Stimulated activated CD4-positive, alpha-beta T cell treated with anti-CD3 and anti-CD28 coated beads, Interleukin-12 subunit alpha, Interleukin-12 subunit beta, amount 100 ng/mL, for 4 hours (primary cell): ENCODE measurements at places on chromosomes 6 and 20.

DNA sequence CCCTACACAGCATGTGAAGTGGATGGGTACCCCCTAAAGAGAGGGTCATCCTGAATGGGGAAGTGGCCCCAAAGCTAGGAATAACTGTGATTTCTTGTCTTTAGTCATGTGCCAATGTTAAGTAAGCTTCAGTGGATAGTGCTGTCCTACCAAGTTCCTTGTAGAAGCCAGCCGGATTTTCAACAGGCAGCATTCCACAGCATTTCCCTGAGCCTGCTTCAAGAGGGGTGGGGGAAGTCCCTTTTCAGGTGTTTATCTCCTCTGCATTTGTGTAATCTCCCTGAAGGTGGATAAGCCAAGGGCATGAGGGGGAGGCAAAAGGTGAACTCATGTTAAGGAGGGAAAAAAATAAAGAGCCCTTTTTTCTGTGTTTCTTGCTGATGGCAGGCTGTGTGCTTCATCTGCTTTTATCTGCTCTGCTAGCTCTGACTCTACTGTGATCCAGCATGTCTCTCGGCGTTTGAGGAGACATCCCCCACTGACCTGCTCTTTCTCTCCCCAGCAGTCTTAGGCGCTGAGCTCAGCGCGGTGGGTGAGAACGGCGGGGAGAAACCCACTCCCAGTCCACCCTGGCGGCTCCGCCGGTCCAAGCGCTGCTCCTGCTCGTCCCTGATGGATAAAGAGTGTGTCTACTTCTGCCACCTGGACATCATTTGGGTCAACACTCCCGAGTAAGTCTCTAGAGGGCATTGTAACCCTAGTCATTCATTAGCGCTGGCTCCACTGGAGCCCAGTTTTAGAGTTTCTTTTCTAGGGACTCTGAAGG is 1.9 kb downstream of the EDN1 start:
- no peak for DNase-seq

DNA sequence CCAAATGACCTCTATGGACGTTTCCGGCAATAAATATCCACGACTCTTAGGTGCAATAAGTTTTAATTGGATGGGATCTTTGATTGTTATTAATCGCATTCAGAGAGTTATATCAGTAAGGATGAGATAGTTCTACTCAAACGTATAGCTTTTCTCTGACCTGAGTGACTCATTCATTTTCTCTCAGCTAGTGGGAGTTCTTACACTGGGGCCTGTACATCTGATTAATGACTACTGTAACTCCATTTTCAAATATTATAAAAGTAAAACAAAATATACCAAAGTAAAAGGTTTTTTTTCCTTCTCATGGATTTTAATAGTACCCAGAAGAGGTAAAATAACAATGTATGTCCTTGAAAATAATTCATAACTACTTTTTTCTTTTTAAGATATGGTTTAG is 41.1 kb upstream of the SAMD5 start:
- DNase-seq = no peak

GRCh38 chr6:56238352-56238751 is 9.0 kb downstream of the COL21A1 start:
- no peak for DNase-seq

GRCh38 chr6:159985296-159985945 is 16.5 kb downstream of the IGF2R start:
- no peak for DNase-seq

GRCh38 chr20:25470045-25470444 is 62.6 kb downstream of the GINS1 start:
- DNase-seq = peak; percentile 26

- DNase-seq = no peak
Measured at GRCh38 chr6:154864066-154864430, 130.8 kb downstream of the SCAF8 start.

- no peak for DNase-seq
Measured at GRCh38 chr6:154243793-154244750, 112.5 kb downstream of the IPCEF1 start.

- DNase-seq = no peak
Measured at GRCh38 chr6:106732376-106732940, 103.1 kb downstream of the QRSL1 start.

DNA sequence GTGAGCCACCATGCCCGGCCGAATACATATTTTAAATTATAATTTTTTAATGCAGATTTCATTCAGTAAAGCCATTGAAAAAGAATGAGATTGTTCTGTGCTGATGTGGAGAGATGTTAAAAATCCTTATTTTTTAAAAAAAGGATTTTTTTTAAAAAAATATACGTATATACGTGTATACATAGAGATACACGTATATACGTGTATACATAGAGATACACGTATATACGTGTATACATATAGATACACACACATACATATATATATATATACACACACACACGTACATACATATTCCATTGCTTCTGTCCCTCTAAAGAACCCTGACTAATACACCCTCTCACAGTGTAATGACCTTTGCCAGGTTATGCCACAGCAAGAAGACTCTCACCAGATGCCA is 23.8 kb upstream of the TBC1D7 start:
- DNase-seq = no peak

DNA sequence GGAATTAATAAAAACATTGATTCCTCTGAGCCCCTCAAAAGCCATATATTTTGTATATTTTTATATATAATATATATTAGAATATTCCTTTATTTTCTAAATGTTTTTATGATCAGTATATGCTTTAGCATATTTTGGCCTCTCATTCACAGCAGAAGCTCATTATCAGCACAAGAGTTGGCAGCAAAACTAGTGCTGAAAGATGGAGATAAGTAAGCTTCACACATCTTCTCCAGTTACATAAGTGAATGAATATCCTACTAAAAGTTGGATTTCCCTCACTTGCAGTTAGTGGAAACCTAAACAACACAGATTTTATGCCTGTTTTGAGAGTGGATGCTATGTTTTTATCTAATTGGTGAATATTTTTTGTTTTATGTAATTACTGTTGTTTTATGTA is 1303.8 kb upstream of the ADGRB3 start:
- DNase-seq = no peak

GRCh38 chr6:45896783-45897441 is 118.7 kb downstream of the CLIC5 start:
- DNase-seq = no peak

DNA sequence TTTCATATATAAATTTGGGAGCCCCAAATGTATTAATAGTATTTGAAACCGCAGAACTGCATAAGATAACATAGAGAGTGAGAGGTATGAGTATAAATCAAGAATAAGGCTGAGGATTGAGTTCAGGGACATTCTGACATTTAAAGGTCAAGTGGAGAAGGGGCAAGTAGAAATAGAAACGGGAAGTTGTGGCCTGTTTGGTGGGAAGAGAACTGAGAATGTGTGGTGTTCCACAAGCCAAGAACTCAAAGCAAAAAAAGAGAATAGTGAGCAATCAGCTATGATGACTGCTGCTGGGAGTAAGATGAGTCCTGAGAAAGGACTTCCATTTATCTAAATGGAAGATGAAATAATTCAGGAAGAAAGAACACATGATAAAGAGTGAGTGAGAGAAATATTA is 418.4 kb downstream of the CD109 start:
- DNase-seq = no peak

- no peak for DNase-seq
Measured at GRCh38 chr20:22217712-22218352, 366.5 kb downstream of the FOXA2 start.

- no peak for DNase-seq
Measured at GRCh38 chr20:49399329-49399728, 83.1 kb downstream of the KCNB1 start.

DNA sequence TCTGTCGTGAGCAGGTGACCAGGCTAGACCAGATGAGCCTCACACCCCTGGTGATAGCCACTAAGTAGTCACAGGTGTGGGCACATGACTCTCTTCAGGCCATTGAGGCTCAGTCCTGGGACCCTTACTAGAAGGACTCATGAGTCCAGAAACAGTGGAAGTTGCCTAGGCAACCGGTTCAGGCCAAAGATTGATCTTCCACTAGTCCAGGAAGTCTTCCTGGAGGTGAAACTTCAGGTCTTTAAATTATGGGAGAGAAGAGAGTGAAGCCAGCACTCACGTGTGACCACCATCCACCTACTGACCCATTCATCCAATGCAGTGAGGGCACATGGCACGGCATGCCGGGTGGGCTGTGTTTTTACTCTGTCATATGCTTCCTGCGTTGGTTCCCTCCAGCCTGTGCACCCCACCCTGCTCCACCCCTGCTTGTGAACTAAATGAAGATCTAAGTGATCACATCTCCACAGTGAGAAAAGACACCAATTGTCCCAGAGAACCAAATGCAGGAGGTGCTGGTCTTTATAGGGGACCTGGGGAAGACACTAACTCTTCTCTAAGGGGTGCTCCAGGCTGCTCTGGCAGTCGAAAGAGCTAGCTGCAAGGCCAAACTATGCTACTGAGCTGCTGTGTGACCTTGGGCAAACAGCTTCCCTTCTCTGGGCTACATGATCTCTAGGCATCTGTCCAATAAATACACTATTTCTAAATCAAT is 12.5 kb upstream of the STX16 start:
- no peak for DNase-seq

DNA sequence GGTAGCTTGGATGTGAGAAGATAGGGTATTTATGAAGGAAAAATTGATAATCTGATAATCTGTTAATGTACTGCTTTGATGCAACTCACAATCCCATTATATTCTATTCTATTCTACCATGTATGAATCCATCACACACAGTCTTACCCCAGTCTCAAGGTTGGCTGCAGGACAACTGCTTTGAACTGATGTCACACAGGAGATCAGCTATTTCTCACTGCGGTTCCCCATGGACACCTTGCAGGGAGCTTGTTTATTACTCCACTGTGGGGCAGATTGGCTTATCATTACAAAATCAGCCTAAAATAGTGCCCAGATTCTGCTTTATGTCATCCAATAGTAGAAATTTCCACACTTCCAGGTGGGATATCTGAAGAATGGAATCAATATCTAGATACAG is 61.0 kb upstream of the HS3ST5 start:
- no peak for DNase-seq

DNA sequence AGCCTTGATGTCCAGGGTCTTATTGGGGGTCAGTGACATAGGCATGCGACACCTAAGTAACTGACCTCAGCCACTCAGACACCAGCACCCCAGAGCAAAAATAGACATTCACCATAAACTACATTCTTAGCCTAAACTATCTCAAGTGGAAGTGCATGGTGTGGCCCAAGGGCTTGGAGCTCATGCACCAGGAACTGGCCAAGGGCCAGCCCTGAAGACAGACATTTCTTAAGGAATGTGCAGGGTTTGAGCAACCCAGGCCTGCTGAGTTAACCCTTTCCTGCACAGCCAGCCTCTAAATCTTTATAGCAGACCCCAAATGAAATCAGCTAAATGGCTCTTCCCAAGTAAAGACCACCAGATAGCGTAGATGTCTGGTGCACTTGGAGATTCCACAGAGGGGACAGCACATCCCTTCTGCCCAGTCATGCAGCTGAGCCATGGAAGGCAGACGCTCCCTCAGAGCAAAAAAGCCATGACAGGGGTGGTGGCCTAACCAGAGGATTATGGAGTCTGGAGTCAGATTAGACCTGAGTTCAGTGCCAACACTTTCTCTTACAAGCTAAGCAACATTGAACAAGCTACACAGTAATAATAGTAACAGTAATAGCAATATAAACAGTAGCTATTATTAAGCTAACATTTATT is 222.6 kb downstream of the ZMYND8 start:
- no peak for DNase-seq

DNA sequence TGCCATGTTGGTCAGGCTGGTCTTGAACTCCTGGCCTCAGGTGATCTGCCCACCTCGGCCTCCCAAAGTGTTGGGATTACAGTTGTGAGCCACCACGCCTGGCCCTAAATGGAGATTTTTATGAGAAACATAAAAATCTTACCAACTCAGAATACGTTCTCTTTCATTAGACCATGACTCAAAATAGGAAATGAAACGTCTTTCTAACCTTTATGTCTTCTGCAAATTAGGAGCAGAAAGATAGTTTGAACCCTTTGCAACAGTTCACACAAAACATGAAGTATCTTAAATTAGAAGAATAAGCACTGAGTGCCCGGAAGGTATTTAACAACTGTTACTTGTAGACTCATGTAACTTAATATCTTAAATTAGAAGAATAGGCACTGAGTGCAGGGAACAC is 48.3 kb downstream of the AHI1 start:
- no peak for DNase-seq

GRCh38 chr6:23879816-23880215 is 246.2 kb upstream of the NRSN1 start:
- DNase-seq = no peak

DNA sequence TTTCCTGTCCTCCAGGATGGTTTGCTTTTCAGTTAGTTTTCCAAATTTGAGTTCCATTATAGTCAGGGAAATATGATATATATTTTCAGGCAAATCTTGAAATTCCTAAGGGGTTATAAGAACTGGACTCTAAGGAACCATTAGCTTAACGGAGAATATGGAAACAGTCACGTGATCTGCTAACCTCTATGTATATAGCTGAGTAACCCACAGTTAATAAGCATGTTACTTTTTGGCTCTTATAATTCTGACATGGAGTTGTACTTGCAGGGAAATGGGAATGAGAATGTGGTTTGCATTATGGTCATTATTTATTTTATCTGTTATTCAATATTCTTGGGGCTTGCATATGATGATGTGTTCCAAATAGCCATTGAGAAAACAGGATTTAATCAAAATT is 23.3 kb downstream of the SOBP start:
- DNase-seq = no peak

- DNase-seq = no peak
Measured at GRCh38 chr20:37816003-37816402, 86.9 kb upstream of the VSTM2L start.

DNA sequence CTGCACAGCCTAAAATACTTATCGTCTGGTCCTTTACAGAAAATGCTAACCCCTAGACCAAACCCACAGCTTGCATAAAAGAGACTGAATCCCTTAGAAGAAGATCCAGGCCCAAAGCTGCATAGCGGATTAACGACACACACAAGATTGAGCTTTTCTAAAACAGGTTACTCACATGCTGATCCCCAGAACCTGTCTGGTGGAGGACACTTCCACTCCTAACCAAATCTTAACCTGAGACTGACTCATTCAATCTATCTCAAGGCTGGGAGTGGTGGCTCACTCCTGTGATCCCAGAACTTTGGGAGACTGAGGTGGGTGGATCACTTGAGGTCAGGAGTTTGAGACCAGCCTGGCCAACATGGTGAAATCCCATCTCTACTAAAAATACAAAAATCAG is 2.8 kb upstream of the SLPI start:
- DNase-seq = no peak

- no peak for DNase-seq
Measured at GRCh38 chr6:42251500-42251899, 33.8 kb upstream of the MRPS10 start.
